ENCODE measurements at places on chromosomes 3 and 15. TPM values are rescaled to one million over a fixed set of nuclear protein-coding genes. Genes with fewer than 3 reads are reported as not detected.

The CCDC39 gene
- polyA plus RNA-seq, result 10.9 TPM

The EEF1AKMT4 gene
- 3.0 TPM for polyA plus RNA-seq

The ANKUB1 gene
- 0.46 TPM for polyA plus RNA-seq

The CRYGS gene
- polyA plus RNA-seq, result 4.9 TPM

The CGNL1 gene
- polyA plus RNA-seq, result 65.3 TPM

The CFAP100 gene
- 1.1 TPM for polyA plus RNA-seq

DNA sequence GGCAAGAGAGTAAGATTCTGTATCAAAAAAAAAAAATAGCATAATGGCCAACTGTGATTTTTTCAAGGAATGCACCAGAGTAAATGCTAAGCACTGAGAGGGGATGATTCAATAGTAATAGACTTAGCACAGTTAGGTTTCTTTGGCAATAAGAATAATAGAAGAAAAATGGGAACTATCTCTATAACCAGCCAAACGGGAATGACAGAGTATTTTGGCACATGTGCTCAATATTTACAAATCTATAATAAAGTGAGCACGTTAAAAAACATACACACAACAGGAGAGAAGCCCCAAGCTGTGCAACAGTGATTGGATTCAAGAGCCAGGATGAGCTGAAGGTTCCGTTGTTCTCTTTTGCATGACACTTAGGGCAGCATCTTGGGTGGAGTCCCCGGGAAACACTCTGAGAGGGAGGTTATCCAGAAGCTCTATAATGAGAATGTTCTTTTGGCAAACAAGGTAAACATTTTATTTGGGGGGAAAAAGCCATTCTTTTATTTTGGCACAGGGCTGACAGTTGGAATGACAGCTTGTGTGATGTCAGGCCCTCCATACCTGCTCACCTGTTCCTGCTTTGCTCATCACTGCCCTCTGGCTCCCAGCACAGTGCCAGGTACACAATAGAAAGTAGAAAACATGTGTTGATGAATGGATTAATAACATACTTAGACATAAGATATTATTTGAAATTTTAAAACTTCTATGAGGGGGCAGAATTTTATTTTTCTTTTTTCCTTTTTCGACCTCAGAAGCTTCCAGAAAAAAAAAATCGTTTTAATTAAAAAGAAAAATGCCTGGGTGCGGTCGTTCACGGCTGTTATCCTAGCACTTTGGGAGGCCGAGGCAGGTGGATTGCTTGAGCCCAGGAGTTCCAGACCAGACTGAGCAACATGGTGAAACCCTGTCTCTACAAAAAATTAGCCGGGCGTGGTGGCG, 44.0 kb upstream of the MUC4 start:
- no peak for DNase-seq

DNA sequence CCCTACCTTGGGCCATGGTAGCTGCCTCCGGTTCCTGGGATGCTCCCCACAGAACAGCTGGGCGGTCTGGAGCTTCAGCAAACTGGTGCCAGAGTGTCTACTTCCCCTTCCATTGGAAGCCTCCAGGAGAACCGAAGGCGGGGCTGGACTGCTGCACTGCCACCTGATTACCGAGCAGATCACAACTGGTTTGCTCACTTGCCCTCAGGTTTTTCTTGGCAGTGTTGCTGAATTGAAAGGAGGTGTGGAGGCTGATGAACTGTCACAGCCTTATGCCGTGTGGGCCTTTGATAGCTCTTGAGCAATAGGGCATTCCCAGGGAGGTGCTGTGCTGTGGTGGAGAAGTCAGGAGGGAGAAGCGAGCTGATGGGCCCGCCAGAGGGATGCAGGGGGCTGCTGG, at the start of gene TGM5:
TSS of gene TGM5 (minus strand) at position 95 of the 400 bp plus-strand sequence. CDS start at position 16, 79 bp downstream.
- no peak for DNase-seq

DNA sequence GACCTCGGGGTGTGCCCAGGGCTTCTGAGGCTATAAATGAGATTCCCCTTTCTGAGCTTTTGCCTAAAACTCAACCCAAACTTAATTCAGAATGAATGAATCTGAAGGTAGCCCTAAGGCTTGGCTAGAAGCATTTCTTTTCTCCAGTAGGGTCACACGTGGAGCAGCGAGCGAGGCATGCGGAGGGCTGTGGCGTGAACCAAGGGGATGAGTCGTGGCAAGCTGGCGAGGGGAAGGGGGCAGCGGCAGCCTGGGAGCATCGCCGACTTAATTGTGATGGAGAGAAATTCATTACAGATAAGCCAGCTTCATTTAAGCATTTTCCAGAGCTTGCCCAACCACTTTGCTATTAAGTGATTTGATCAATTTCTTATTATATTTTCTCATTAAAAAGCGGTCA, 79.9 kb downstream of the CHSY1 start:
- no peak for DNase-seq

DNA sequence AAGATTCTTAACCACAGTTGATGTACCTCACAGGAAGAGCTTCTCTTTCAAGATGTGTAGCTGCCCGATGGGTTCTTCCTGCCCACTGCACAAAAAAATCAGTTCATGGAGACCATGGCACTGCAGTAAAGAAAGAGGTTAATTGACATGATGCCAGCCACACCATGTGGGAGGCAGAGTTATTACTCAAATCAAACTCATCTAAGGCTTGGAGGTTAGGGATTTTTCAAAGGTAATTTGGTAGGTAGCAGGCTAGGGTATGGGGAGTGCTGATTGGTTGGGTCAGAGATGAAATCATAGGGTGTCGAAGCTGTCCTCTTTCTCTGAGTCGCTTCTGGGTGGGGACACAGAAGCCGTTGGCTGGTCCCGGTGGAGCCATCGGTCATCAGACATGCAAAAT, 57.4 kb upstream of the BDH1 start:
- no peak for DNase-seq

DNA sequence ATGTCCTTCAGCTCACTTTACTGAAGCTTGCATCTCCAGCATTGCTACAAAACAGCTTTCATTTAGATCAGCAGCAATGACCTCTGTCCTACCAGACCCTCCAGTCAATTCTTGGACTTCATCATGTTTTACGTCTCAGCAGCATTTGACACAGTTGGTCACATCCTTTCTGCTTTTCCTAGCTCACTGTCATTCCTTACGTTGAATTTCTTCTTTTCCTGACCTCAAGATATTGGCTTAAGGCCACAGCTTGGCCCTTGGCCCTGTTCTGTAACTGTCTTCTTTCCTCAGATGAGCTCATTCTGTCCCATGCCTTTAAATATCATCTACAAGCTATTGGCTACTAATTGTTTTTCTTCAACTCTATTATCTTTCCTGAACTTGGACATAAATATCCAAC, 576.2 kb upstream of the KCNMB2 start:
- DNase-seq, result no peak

DNA sequence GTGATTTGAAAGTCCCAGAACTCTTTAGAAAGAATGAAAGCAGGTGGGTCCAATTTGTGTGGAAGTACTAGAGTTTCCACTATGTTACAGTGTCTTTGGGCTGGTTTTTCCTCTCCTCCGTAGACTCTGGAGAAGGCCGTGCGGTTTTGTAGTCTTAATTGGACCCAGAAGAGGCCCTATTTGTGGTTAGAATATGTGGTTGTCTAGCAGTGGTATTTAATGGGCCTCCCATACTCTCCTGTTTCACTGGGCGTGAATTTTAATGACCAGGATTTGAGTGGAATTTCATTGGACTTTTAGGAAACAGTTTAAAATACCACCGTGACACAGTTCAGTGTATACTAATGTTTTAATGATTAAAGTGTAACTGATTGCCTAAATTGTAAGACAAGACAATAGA, 182.3 kb downstream of the BBX start:
- no peak for DNase-seq

DNA sequence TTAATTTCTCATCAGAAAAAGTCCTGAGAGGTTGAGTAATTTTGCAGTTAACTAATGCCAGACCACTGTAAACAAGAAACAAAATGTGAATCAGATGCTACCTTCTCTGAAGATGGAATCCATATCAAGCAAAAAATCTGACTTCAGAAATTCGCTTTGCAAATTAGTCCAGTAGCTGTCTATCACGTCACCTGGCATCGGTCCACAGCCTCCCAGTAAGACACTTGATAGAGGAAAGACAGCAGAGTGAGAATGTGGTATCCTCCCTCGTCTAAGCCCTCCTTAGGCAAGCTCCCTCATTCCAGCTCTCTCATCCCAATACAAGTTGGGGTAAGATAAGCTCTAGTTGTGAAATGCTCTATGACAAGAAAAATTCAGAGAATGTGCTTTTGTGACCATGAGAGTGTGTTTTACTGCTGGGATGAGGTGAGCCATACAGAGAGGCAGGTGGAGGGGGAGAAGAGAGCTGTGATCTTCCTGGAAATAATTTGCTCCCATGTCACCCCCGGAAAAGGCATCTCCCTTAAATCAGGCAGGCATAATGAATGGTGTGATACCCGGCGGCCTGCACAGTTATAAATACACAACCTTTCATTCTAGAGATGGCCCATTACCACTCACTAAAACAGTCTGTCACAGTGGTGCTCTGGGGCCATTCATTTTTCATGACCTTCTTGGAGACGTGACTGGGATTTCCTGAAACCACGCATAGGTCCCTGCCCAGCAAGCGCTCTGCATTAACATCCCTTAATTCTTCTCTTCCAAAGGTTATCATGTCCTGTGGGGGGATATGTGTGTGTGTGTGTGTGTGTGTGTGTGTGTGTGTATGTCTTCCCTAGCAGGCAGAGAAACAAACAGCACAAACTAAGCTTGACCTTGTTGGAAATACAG, 602.0 kb upstream of the KCNMB2 start:
- peak; percentile 63 for DNase-seq

GRCh38 chr3:68228856-68229255, 574.4 kb upstream of the SUCLG2 start:
- no peak for DNase-seq

DNA sequence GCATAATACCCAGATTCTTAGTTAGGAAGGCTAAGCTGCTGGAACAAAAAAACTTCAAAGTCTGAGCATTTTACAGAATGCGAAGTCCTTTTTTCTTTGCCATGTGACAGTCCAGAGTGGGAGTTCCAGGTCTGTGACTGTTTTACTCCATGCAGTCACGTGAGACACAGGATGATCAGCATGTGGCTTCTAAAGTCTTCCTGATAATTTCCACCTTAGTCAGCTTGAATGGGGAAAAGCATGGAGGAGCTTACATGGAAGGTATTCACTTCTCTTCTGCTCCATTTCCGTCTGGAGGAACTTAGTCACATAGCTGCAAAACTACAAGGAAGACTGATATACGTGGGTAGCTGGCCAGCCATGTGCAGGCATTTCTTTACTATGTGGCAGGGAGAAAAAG, 1.7 kb downstream of the SNTN start:
- no peak for DNase-seq

- no peak for DNase-seq
Observed at GRCh38 chr3:180358179-180358578, 243.8 kb upstream of the TTC14 start.

DNA sequence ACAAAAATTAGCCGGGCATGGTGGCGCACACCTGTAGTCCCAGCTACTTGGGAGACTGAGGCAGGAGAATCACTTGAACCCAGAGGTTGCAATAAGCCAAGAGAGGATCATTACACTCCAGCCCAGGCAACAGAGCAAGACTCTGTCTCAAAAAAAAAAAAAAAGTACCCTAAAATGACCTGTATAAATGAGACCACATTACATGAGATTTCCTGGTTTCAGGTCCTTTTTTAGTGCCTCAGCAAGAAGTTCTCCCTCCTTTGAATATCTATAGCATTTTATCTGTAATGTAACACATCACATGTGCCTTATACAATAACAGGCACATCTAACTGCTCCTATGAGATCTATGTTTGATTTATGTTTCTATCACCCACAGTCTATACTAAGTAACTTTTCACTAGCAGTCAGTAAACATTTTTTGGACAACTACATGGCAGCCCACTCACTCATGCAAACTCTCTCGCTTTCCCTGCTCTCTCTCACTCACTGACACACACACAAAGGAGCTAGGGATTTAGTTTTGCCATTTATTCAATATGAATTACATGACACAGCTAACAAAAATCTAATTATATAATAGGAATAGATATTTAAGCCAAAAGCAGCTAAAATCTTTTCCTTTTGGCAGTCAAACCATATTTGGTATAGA, 34.1 kb downstream of the ADAM10 start:
- DNase-seq, result no peak

DNA sequence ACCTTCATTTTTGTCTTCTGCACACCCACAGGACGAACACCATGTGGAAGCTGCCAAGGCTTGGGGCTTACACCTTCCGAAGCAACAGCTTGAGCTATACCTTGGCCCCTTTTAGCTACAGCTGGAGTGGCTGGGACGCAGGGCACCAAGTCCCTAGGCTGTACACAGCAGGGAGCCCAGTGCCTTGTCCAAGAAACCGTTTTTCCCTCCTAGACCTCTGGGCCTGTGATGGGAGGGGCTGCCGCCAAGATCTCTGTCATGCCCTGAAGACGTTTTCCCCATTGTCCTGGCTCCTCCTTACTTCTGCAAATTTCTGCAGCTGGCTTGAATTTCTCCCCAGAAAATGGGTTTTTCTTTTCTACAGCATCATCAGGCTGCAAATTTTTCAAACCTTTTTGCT, 7.8 kb downstream of the CNTN4 start:
- DNase-seq, result no peak

- DNase-seq, result no peak
Observed at GRCh38 chr3:2861120-2861519, 249.1 kb downstream of the IL5RA start.

DNA sequence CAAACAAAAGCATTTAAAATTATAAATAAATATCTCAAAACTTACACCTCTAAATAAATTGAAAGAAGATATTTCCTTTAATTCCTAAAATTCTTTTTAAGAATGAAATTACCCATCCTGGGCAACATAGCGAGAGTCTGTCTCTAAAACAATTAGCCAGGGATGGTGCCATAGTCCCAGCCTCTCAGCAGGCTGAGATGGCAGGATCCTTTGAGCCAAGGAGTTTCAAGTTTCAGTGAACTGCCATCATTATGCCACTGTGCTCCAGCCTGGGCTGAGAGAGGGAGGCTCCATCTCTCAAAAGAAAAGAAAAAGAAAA, 25.4 kb downstream of the AADAC start:
- no peak for DNase-seq

DNA sequence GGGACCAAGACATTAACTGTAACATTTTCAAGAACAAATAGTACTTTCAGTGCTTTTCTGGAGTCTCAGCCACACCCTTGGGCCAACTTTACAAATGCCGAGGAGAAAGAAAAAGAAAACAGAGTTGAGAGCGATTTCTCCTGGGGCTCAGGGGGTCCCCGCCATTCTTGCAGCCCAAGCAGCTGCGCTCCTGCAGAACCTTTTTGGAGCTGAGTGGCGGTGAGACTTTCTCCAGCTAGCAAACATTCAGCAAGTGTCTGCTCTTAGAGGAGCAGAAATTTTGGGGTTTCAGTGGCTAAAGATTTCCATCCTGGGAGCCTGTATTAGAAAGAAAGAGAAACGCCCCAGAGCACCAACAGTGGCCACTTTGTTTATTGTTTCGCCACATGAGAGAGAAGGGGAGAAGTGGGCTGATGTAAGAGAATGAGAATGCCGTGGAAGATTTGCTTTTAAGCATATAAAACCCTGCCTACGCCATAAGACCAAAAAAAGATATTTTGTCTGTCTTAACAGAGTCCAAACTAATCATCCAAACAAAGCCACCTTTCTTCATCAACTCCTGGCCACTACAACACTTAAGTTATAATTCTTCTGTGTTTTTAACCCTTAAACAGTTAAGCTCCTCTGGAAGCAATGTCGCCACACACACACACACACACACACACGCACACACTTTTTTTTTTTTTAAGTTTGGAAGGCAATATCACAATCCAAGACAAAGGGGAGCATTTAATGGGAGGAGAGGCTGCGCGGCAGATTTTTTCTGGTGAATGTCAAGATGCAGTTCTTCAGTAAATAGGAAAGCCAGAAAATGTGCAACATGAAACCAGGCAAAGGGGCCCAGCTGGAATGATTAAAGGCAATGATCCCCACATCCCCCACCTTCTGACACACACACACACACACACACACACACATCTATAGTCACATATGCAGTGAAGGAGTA, 19.2 kb downstream of the EID1 start:
- peak; percentile 66 for DNase-seq

GRCh38 chr3:99803297-99803696, 14.4 kb upstream of the CMSS1 start:
- no peak for DNase-seq
